Naive thymus-derived CD4-positive, alpha-beta T cell (primary cell): ENCODE measurements at places on chromosomes 2 and 18. TPM values are rescaled to one million over a fixed set of nuclear protein-coding genes. Genes with fewer than 3 reads are reported as not detected.

The KRTCAP3 gene
- 2.6 TPM for polyA plus RNA-seq

GRCh38 chr18:57004366-57005121 lies 142.3 kb upstream of the BOD1L2 start:
- no peak overlapping the region for H3K27ac ChIP-seq
- no peak for DNase-seq
- H3K27me3 ChIP-seq, result no peaks in the 10 kb centered on the region
- H3K36me3 ChIP-seq, result no peaks in the 10 kb centered on the region

- H3K36me3 ChIP-seq, result no peaks in the 10 kb centered on the region
- H3K4me1 ChIP-seq, result no peaks in the 10 kb centered on the region
- no peak for DNase-seq
- H3K4me3 ChIP-seq, result no peak overlapping the region
Observed at GRCh38 chr2:82494739-82495138, 1964.3 kb downstream of the SUCLG1 start.

GRCh38 chr2:174673440-174673839 lies 75.8 kb upstream of the WIPF1 start:
- H3K36me3 ChIP-seq, result no peaks in the 10 kb centered on the region
- no peak overlapping the region for H3K27ac ChIP-seq
- H3K4me1 ChIP-seq, result peaks cover 25% of the 10 kb centered on the region
- no peak for DNase-seq

DNA sequence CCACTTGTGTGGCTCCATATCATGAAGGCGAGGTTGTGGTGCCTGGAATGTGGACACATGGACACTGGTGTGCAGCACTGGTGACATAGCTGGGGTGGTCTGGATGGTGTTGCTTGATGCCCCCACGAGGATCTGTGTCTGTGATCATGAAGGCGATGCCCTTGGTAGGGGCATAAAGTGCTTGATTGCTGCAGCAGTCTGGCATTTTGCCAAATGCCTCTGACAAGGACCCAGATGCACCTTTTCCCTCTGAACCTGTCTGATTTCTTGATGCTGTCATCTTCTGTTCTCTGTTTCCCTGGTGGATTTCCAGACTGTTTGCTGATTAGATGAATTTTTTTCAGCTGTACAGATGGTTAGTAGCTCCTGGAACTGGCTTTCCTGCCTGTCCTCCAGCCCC lies 752.0 kb upstream of the HS6ST1 start:
- H3K27ac ChIP-seq, result no peak overlapping the region
- H3K4me3 ChIP-seq, result no peak overlapping the region
- H3K4me1 ChIP-seq, result no peaks in the 10 kb centered on the region
- H3K27me3 ChIP-seq, result no peaks in the 10 kb centered on the region
- H3K36me3 ChIP-seq, result no peaks in the 10 kb centered on the region

GRCh38 chr2:166246901-166247300 lies 119.1 kb upstream of the SCN1A start:
- no peak overlapping the region for H3K27ac ChIP-seq
- H3K27me3 ChIP-seq, result no peaks in the 10 kb centered on the region
- H3K4me1 ChIP-seq, result no peaks in the 10 kb centered on the region
- no peak for DNase-seq

DNA sequence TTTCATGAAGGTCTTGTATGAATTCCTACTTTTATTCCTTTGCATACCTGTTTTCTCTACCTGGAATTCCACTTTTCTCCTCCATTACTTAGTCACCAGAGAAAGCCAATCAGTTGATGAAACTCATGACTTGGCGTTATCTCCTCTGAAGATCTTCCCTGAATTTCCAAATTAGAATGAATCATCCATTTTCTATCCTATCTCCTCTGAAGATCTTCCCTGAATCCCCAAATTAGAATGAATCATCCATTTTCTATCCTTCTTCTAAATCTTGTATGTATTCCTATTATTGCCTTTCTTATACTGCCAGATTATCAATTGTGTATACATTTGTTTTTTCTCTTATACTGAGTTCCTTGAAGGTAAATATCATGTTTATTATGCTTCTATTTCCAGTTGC lies 440.4 kb downstream of the CCDC85A start:
- no peaks in the 10 kb centered on the region for H3K27me3 ChIP-seq
- no peak overlapping the region for H3K27ac ChIP-seq
- no peak overlapping the region for H3K4me3 ChIP-seq
- DNase-seq, result no peak

- H3K36me3 ChIP-seq, result no peaks in the 10 kb centered on the region
- H3K27me3 ChIP-seq, result no peaks in the 10 kb centered on the region
- DNase-seq, result no peak
Observed at GRCh38 chr2:42245396-42245795, 76.2 kb downstream of the EML4 start.

The MALL gene
- polyA plus RNA-seq, result not detected

DNA sequence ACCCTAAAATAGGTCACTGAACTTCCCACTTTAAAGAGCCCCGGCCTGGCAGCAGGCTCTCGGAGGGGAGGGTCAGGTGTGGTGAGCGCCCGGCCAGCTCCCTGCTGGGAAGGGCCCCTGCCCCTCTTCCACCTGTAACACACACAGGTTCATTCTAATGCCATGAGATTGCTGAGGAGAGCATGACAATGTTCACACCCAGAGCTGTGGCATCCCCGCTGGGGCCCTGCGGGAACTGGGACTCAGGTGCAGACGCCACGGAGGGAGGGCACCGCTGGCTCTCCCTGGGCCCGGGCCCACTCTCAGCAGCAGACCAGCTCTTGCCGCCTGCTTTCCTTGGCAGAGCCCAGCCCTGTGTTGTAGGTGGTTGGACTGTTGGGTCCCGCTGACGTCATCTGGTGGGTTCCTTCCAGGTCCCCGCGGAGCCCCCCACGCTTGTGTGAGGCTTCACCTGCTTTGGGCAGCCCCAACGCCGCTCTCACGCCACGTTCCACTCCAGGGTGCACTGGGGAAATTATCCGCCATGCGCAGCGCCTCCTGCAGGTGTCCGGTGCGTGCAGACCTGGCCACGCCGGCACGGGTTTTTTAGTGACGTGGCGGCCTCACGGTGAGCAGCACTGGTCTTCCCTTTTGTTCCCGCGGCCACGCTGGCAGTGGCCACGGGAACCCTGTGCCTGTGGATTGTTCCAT lies 50.4 kb upstream of the KCNG2 start:
- no peak overlapping the region for H3K27ac ChIP-seq
- H3K4me3 ChIP-seq, result no peak overlapping the region
- no peaks in the 10 kb centered on the region for H3K27me3 ChIP-seq
- H3K36me3 ChIP-seq, result peaks cover 67% of the 10 kb centered on the region
- no peak for DNase-seq

DNA sequence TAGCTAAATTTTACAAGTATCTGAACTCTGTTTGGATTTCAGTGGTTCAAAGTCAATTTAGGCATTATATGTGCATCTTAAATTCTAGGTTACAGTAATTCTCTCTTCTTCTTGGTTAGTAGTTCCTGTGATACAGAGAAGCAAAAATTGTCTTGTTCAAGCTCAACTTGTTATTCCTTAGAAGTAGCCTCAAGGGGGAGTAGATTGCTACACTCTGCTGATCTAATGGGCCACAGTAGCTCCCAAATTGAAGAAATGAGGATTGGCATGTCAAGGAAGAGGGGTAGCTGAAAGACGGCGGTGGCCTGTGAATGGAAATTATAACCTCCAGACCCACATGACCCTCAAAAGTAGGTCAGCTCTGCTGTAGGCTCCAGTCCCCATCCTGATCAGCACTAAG lies 334.7 kb downstream of the HRH4 start:
- no peaks in the 10 kb centered on the region for H3K36me3 ChIP-seq
- no peaks in the 10 kb centered on the region for H3K4me1 ChIP-seq
- H3K27ac ChIP-seq, result no peak overlapping the region
- H3K27me3 ChIP-seq, result no peaks in the 10 kb centered on the region
- no peak for DNase-seq
- H3K4me3 ChIP-seq, result no peak overlapping the region

- H3K27me3 ChIP-seq, result no peaks in the 10 kb centered on the region
- no peak overlapping the region for H3K27ac ChIP-seq
- peaks cover 44% of the 10 kb centered on the region for H3K4me1 ChIP-seq
Observed at GRCh38 chr2:224565452-224566035, 19.6 kb downstream of the CUL3 start.

The NIFK gene
- polyA plus RNA-seq, result 75.8 TPM

DNA sequence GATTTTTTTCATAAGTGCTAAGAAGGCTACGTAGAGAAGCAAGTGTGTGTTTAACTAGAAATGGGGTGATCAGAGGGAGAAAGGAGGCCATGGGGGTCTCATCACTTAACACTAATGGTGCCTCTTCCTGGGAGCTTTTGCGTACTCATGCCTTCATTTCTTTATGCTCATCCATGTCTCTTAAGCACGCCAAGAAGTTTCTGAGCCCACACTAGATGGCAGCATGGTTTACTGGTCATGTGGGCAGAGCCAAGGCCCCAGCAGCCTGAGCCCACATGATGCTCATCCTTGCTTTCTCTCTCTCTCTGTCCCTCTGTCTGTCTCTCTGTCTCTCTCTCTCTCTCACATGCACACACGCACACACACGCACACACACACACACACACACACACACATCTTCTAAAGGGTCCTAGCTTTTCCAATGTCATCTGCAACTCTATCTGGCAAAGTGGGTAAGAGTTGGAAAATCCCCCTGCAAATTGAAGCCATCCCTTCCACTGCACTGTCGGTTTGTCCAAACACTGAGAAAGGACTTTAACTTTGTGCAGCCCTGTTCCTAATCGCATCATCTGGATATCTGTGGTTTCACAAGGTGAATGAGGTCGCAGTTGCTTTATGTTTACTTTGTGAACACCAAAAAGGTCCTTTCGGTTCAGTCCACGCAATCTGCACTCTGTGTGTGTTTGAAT lies 137.1 kb upstream of the CCDC68 start:
- H3K27me3 ChIP-seq, result no peaks in the 10 kb centered on the region
- DNase-seq, result no peak
- no peaks in the 10 kb centered on the region for H3K36me3 ChIP-seq

The GPR35 gene
- polyA plus RNA-seq, result 1.0 TPM

GRCh38 chr2:236949089-236949905 lies 136.4 kb upstream of the COPS8 start:
- H3K4me1 ChIP-seq, result no peaks in the 10 kb centered on the region
- no peak for DNase-seq
- H3K27me3 ChIP-seq, result no peaks in the 10 kb centered on the region
- H3K36me3 ChIP-seq, result no peaks in the 10 kb centered on the region
- no peak overlapping the region for H3K27ac ChIP-seq
- H3K4me3 ChIP-seq, result no peak overlapping the region

GRCh38 chr2:241951920-241952319 lies 82.4 kb downstream of the RTP5 start:
- no peak for DNase-seq
- H3K27me3 ChIP-seq, result no peaks in the 10 kb centered on the region
- H3K27ac ChIP-seq, result no peak overlapping the region

The ZNF521 gene
- polyA plus RNA-seq, result not detected

DNA sequence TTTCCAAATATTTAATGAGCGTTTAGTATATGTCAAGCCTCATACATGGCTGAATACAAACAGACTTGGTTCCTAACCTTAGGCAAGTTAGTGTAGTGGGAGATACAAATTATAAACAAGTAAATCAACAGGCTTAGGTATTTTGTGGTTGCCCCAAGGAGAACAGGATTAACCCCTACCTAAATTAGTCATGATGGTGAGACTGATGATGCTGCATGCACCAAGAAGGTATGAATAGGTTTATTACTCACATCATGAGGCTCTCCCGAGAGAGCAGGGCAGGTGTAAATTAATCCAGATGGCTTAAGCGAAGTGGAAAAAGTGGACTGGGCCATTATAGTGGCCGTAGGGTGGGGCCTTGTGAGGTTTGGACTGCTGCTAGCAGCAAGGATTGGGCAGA lies 118.1 kb upstream of the GCFC2 start:
- no peaks in the 10 kb centered on the region for H3K36me3 ChIP-seq
- H3K4me3 ChIP-seq, result no peak overlapping the region
- H3K4me1 ChIP-seq, result no peaks in the 10 kb centered on the region
- H3K27me3 ChIP-seq, result no peaks in the 10 kb centered on the region
- DNase-seq, result no peak

The LAMA3 gene
- not detected for polyA plus RNA-seq

The NYAP2 gene
- polyA plus RNA-seq, result not detected

- peaks cover 26% of the 10 kb centered on the region for H3K4me1 ChIP-seq
Observed at GRCh38 chr2:43057742-43058725, 168.4 kb downstream of the ZFP36L2 start.

- H3K4me3 ChIP-seq, result no peak overlapping the region
- H3K27me3 ChIP-seq, result no peaks in the 10 kb centered on the region
- H3K27ac ChIP-seq, result no peak overlapping the region
- H3K36me3 ChIP-seq, result no peaks in the 10 kb centered on the region
- H3K4me1 ChIP-seq, result no peaks in the 10 kb centered on the region
Observed at GRCh38 chr2:162245061-162245460, 1.8 kb upstream of the FAP start.

DNA sequence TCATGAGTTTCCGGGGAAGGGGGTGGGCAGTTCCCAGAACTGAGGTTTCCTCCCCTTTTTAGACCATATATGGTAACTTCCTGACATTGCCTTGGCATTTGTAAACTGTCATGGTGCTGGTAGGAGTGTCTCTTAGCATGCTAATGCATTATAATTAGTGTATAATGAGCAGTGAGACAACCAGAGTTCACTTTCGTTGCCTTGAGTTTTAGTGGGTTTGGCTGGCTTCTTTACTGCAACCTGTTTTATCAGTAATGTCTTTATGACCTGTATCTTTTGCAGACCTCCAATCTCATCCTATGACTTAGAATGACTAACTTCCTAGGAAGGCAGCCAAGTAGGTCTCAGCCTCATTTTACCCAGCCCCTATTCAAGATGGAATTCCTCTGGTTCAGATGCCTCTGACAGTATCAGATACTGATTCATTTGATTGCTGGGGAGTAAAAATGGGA lies 447.3 kb downstream of the XIRP2 start:
- no peaks in the 10 kb centered on the region for H3K27me3 ChIP-seq
- H3K4me3 ChIP-seq, result no peak overlapping the region

The TMEM169 gene
- polyA plus RNA-seq, result 3.7 TPM

The ANKRD30BL gene
- polyA plus RNA-seq, result not detected

- no peak for DNase-seq
- H3K36me3 ChIP-seq, result no peaks in the 10 kb centered on the region
- H3K27ac ChIP-seq, result no peak overlapping the region
- H3K27me3 ChIP-seq, result no peaks in the 10 kb centered on the region
- no peaks in the 10 kb centered on the region for H3K4me1 ChIP-seq
- no peak overlapping the region for H3K4me3 ChIP-seq
Observed at GRCh38 chr2:208142240-208142924, 3.6 kb downstream of the CRYGB start.

- H3K4me1 ChIP-seq, result no peaks in the 10 kb centered on the region
- no peak overlapping the region for H3K4me3 ChIP-seq
- DNase-seq, result no peak
- H3K27me3 ChIP-seq, result no peaks in the 10 kb centered on the region
- H3K36me3 ChIP-seq, result no peaks in the 10 kb centered on the region
Observed at GRCh38 chr2:8529706-8530277, 152.1 kb upstream of the ID2 start.

GRCh38 chr2:8239531-8240088 lies 442.2 kb upstream of the ID2 start:
- no peak overlapping the region for H3K27ac ChIP-seq
- DNase-seq, result no peak
- no peaks in the 10 kb centered on the region for H3K36me3 ChIP-seq
- no peak overlapping the region for H3K4me3 ChIP-seq
- no peaks in the 10 kb centered on the region for H3K4me1 ChIP-seq
- H3K27me3 ChIP-seq, result no peaks in the 10 kb centered on the region
